ENCODE measurements at places on chromosomes 5 and 9.

DNA sequence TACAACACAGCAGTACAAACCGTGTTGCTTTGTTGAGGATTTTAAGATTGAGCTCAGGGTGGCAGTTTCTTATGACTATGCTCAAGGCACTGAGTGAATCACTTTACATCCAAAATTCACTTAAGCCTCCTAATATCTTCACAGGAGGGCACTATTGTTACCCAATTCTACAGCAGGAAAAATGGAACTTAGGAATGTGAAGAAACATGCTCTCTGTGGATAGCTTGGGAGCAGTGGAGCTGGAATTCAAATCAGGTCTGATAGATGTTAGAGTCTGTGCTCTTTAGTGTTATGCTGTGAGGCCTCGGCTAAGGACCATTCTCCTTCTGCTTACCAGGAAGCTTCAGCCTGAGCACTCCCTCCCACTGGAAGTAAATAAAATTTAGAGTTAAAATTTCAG is 18.7 kb upstream of the HMHB1 start:
- no peak for DNase-seq

DNA sequence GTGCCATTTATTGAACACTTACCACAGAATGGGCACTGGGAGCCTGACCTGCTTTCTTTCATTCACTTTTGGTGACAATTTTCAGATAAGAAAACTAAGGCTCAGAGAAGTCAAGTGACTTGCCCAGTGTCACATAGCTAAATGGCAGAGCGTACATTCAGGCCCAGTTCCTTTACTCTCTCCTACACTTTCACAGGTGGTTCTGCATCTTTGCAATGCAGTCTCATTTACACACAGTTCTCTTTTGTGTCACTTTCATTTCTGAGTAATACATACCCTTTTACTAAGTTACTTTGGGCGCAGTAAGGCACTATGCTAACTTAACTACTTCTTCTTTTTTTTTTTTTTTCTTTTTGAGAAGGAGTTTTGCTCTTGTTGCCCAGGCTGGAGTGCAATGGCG is 8.3 kb downstream of the NFIL3 start:
- no peak for DNase-seq

DNA sequence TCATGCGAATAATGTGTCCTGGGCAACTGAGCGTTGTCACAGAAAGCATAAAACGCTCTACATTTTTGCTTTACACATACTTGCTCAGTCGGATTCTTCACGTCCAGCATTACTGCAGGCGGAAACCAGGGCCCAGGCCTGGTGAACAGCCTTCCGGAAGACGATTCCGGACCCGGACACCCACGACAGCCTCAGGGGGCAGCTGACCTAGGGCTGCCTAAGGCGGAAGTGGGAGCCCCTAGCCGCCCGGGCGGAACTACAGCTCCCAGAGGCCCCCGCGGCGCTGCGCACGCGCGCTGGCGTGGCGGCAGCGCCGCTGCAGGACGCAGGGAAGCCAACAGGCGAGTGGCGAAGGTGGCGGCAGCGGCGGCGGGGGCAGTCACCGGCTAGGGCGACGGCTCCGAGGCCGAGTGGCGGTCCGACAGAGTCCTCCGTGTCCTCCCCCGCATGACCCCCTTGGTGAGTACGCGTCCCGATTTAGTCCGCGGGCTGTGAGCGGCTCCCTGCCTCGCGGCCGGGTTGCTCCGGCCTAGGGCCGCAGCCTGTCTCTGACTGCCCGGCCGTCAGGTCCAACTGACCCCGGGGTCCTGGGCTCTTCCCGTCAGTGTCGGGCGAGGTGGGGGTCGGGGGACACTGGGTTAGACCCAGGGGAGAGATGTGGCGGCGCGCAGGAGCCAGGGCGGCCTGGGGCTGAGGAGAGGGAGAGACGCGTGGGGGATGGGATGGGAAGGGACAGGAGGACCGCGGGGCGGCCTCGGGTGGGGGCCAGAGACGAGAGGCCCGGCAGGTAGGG is at the start of gene GAPVD1:
GAPVD1 (plus strand) TSS at position 326 of the 793 bp plus-strand sequence. CDS start 37,096 bp downstream, outside the sequence.
- DNase-seq, result peak; percentile 95

GRCh38 chr5:643811-644271 is 31.7 kb downstream of the CEP72 start:
- no peak for DNase-seq

DNA sequence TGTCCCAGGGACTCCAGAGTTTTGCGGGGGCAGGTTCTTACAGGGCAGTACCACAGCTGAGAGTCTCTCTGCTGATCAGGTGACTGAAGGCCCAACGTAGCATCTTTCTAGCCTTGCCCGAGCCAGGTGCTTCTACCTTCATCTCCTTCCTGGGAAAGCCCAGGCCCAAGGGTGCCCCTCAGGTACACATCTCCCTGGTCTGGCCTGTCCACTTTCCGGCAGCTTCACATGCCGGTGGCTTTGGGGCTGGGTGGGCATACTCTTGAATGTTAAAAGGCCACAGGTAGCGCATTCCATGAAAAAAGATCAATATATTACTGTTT is 5.7 kb upstream of the PHYKPL start:
- DNase-seq, result no peak

DNA sequence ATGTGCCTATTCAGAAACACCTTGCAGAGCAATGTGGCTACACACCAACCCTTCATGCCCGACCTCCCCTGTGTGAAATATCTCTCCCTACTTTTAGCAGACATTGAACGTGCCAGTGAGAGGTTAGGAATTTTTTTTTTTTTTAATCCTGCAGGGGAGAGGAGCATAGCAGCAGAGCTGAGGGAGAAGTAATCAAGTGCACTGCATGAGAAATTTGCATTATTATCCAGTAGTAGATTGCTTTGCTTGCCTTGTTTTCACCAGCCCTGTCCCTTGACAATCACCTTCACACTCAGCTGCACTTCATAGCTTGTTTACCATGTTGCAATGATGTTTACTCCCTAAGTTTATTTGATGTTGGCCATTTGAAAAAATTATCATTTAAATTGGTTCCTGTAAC is 489.6 kb upstream of the ZNF608 start:
- DNase-seq, result no peak

Measured in mucosa of descending colon (tissue), 3 donors.